ENCODE measurements at places on chromosomes 7 and 10.

- no peak for DNase-seq
Measured at GRCh38 chr7:104288137-104288536, 40.3 kb upstream of the LHFPL3 start.

- no peak for DNase-seq
Measured at GRCh38 chr7:55508221-55509011, 63.9 kb downstream of the VOPP1 start.

GRCh38 chr7:143938379-143939243 lies 3.6 kb downstream of the OR2F2 start:
- DNase-seq: no peak

- DNase-seq: no peak
Measured at GRCh38 chr10:106618646-106619045, 545.9 kb downstream of the SORCS1 start.

DNA sequence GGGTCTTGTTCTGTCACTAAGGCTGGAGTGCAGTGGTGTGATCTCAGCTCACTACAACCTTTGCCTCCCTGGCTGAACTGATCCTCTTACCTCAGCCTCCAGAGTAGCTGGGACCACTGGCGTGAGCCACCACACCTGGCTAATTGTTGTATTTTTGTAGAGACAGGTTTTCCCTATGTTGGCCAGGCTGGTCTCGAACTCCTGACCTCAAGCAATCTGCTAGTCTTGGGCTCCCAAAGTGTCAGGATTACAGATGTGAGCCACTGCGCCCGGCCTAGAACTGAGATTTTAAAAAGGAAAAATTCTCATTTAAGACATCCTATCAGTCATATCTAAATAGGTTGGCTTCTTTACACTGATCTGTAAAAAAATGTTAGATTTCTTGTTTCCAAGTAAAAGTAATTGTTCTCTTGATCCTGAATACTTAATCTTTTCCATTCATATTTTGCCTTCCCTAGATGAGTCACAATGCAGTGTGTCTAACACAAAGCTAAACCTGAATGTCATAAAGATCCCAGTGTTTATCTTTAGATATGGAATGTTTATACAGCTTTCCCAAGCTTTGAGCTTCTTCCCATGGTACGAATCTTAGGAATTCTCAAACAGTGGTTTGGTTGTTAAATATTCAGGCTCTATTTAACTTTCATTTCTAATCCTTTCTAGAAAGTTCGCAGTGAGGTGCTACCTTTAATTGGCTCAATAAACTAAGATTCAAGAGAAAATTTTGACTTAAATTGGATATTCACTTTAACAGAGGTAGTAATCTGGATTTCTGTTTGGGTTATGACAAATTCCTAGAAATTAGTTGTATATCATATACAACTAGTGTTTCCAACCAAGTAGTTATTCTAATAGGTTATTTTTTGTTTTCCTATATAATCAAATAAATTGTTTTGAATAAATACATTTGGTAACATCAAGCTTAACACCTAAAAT lies 12.1 kb upstream of the LAMB1 start:
- peak; percentile 70 for DNase-seq

DNA sequence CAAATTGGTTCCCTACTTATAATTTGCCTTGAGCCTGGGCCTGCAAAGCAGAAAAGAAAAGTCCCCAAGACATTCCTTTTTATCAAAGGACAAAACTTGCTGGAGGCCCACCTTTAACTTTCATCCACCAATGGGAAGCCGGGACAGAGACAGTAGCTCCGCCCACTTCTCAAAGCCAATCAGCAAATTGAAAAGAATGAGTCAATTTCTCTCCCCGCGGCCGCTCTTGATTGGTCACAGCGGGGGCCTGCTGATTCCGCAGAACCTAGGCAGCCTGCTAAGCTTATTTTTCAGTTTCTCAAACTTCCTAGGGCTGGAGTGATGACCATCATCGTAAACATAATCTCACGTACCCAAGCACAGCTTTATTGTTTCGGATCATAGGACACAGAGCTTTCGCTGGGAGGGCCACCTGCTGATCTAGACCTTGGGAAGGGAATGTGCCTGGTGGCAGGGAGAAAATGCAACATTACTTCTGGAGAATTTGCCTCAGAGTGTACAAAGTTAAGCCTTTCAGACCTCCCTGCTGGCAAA lies at the start of gene SLC13A4:
Gene SLC13A4 (minus strand): TSS at position 51 of the 534 bp plus-strand sequence. CDS start 690 bp downstream, outside the sequence.
- DNase-seq: no peak

DNA sequence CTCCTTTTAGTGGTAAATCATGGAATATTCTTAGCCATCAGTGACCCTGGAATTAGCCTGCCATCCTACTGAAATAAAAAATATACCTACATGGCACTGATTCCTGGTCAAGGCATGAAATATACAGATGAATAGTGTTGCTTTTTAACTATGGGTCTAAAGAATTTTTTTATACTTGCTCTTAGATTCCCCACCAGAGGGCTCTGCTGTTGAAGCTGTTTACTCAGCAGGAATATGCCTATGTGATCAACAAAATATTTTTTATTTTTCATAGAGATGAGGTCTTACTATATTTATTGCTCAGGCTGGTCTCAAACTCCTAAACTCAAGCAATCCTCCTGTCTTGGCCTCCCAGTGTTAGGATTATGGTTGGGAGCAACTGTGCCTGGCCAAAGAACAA lies 13.5 kb downstream of the ZC3HC1 start:
- no peak for DNase-seq

Measured in astrocyte of the cerebellum (primary cell).